Jurkat, Clone E6-1 (cell line): ENCODE measurements at places on chromosomes 7 and 10.
A peak's percentile ranks its signal among the peaks of the same experiment; 100 is the strongest.

- no peak for DNase-seq
Measured at GRCh38 chr7:31020652-31021051, 31.5 kb upstream of the ADCYAP1R1 start.

DNA sequence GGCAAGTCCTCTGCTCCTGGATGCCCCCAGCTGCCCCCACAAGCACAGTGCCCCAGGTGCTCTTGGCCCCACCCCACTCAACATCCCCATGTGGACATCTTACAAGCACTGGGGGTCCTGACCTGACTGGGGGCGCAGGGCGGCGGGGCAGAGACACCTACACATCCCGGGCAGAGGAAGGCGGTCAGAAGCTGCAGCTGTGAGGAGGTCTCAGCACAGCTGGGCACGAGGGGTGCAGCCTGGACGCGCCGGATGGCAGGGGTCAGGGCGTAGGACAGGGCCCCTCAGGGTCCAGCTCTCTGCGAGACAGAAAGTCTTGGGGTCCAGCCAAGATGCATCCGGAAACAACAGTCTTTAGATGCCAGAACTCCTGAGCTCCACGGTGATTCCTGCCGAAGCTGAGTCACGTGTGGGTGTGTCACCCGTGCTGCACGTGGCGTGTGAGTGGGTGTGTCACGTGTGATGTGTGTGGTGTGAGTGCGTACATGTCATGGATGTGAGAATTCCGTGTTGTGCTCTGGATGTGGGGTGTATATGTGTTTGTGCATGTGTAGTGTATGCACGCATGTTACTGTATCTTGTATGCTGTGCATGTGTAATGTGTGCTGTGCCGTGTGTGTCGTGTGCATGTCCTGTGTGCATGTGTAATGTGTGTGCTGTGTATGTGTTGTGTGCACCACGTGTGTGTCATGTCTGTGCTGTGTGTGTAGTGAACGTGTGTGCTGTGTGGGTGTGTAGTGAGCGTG, 5.1 kb downstream of the VENTX start:
- no peak for DNase-seq

DNA sequence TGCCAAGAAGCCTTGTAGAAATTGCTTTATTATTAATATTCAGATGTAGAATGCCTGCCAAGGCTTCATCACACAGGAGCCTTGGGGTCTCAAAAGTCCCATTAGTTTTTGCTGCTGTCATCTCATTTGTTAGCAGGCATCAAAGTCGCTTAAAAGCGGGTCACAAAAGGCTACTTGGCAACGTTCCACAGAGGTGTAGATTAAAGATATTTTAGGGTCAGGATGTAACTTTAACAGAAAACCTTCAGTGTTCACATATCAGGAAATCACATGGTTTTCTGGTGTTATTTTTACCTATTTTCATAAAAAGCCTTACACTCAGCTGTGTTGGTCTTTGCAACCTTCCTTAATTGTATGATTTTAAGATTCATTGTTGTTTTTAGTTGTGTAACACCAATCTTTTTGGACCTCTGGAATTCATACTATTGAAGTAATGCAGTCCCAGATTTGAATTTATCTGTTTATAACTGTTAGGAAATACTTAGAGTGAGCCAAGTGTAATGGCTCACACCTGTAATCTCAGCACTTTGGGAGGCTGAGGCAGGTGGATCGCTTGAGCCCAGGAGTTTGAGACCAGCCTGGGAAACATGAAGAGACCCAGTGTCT, 65.3 kb downstream of the TET1 start:
- peak; percentile 49 for DNase-seq

GRCh38 chr10:35626971-35627507, 15.1 kb downstream of the FZD8 start:
- no peak for DNase-seq

- no peak for DNase-seq
Measured at GRCh38 chr7:82964150-82964882, 198.4 kb downstream of the PCLO start.

- DNase-seq = no peak
Measured at GRCh38 chr10:72461085-72461484, 106.4 kb upstream of the DNAJB12 start.

DNA sequence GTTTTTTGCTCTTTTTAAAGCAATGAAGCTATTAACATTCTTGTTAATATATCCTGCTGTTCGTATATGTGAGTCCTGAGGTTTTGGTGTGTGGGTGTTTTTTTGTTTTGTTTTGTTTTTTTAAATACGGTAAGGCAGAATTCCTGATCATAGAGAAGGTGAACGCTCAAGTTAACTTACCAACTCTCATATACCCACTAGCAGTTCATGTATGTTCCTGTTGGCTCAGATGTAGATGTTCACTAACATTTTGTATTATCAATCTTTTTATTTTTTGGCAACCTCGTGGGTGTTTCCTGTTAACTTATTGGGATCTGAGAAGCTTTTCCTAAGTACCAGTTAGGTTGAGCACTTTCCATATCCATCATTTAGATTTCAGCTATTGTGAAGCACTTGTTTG, 20.5 kb downstream of the TRIM24 start:
- no peak for DNase-seq

DNA sequence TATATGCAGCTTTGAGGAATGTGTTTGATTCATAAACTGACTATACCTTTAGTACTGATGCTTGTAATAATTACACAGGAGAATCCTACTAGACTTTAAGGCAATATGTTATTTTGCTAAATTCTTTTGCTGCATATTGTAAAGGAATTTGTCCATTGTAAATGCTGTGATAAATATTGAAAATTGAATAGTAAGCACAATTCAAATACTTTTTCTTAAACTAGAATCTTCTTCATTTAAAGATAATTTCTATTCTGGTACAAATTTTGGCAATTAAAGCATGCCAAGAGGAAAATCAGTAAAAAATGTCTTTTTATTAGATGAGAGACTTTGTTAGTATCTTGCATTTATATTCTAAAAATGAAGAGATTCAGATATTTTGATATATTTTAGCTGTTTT, 45.4 kb downstream of the SMNDC1 start:
- no peak for DNase-seq

DNA sequence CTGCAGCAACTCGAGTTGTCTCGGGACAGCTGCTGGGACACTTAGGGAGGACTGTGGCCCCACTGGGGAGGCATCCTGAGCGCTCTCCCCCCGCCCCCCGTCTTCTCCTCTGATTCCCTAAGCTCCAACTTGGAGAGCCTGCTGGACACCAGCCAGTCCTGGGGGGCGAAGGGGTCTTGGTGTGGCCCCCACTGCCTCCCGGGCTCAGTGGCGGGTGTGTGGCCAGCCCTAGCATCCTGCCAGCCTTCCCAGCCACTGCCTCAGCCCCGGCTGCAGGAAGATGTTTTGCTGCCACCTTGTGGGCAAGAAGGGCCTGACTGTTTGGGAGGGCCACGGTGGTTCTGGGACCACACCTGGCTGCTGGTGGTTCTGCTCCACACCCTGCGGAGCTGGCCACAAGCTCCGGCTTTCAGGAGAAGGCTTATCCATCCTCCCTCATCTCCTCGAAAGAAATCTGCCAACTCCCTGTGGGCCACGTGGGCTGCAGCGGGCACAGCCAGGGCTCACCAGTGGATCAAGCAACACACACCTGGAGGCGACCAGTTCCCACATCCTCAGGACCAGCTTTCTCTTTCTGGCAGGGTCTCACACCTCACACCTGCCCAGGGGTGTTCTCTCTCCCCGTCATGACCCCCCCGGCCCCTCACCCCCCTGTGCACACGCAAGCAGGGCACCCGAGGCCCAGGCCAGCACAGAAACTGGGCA, 24.8 kb downstream of the AGAP3 start:
- peak; percentile 39 for DNase-seq

- DNase-seq = no peak
Measured at GRCh38 chr10:102342958-102343357, 52.5 kb upstream of the NFKB2 start.

- DNase-seq = no peak
Measured at GRCh38 chr7:37663693-37664092, 19.9 kb upstream of the GPR141 start.

DNA sequence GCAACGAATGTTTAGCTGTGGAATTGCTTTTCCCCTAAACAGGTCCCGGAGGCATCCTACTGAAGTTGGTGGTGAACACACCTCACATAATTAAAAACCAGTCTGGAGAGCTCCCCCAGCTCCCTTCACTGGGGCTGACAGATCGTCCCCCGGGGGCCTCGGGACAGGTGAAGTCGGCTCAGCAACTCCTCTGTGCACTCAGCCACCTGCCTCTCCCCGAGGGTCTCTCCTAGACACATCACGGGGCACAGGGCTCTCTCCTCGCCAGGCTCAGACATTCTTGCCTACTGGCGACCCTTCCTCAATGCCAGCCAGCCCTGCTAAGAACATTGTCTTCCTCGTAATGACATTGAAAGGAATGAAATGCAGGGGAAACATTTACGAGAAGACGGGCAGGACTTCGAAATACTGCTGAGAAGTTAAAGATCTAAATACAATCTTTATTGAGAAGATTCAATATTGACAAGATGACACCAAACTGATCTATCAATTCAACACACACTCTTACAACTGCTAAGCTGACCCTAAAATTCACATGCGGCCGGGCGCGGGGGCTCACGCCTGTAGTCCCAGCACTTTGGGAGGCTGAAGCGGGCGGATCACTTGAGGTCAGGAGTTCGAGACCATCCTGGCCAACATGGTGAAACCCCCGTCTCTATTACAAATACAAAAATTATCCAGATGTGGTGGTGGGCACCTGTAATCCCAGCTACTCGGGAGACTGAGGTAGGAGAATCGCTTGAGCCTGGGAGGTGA, 88.1 kb upstream of the DNAAF5 start:
- DNase-seq = no peak

- DNase-seq = no peak
Measured at GRCh38 chr7:70539205-70539604, 592.7 kb upstream of the GALNT17 start.

- DNase-seq = no peak
Measured at GRCh38 chr7:38927751-38928150, 18.8 kb upstream of the VPS41 start.

DNA sequence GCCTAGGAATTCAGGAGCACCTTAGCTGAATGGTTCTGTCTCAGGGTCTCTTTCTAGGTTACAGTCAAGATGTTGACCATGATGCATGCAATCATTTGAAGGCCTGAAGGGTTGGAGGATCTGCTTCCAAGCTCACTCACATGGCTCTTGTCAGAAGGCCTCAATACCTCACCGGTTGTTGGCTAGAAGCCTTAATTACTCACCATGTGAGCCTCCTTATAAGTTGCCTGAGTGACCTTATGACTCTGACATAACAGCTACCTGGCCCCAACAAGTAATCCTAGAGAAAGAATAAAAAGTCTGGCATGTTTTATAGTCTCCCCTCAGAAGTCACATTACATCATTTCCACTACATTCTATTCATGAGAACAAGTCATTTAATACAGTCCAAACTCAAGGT, 3.4 kb upstream of the C1GALT1 start:
- DNase-seq = no peak

GRCh38 chr7:95686109-95686508, 86.2 kb upstream of the DYNC1I1 start:
- peak; percentile 23 for DNase-seq
